ENCODE measurements at places on chromosomes 5 and 9.

GRCh38 chr5:123283499-123283898 is 139.7 kb downstream of the CEP120 start:
- DNase-seq = no peak

- DNase-seq = no peak
Observed at GRCh38 chr5:7015586-7016256, 302.5 kb downstream of the TENT4A start.

GRCh38 chr5:178988436-178989220 is 6.5 kb downstream of the GRM6 start:
- DNase-seq = no peak

DNA sequence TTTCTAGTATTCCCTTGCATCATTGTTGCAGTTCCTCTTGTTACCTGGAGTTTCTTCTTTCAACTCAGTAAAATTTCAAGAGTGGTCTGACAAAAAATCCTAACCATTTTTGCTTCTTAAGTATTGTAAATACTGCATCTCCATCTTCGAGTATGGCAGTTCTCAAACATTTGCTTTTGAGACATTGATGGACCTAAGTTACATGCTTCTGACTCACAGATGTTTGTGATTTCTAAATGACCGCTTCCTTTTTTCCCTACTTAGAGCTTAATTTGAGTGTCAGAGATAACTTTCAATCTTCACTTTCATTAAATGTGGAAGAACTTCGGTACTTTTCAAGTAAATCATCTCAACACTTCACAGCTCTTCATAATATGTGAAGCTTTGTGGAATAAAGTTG is 4.2 kb downstream of the UHRF2 start:
- DNase-seq = no peak

GRCh38 chr5:157584628-157585027 is 9.1 kb upstream of the ADAM19 start:
- DNase-seq = no peak

DNA sequence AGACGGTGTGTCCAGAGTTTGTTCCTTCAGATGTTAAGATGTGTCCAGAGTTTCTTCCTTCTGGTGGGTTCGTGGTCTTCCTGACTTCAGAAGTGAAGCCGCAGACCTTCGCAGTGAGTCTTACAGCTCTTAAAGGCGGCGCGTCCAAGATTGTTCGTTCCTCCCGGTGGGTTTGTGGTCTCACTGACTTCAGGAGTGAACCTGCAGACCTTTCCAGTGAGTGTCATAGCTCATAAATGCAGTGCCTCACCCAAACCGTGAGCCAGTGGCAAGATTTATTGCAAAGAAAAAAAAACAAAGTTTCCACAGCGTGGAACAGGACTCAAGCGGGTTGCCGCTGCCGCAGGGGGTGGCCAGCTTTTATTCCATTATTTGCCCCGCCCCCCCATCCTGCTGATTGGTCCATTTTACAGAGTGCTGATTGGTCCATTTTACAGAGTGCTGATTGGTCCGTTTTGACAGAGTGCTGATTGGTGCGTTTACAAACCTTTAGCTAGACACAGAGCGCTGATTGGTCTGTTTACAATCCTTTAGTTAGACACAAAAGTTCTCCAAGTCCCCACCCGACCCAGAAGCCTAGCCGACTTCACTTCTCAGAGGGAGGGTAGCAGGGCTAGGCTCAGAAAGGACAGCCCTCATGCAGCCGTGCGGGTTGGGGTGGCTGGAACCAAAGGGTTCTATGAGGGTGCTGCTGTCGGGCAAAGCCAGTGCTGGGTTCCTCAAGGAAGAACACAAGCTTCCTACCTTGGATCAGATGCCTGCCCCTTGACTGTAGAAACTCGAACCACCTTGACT is 9.1 kb upstream of the RNF130 start:
- DNase-seq = no peak
